ENCODE measurements at places on chromosomes 4 and X.

GRCh38 chrX:76279007-76279406 is 106.1 kb downstream of the PBDC1 start:
- DNase-seq: peak; percentile 46

DNA sequence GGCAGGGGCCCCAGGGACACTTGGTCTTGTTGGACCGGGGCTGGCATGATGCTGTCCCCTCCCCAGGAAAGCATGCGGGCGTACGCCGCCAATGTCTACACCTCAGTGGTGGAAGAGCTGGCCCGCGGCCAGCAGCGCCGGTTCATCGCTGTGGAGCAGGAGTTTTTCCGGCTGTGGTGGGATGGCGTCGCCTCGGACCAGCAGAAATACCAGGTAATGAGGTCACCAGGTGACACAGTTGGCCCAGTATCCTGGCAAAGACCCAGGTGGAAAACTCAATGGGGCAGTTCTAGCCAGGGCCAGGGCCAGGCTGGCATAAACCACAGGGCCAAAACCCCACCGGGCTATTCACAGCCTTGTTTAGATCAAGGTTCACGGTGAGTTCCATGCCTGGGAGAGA is 1.5 kb downstream of the MAN2B2 start:
- DNase-seq: no peak

DNA sequence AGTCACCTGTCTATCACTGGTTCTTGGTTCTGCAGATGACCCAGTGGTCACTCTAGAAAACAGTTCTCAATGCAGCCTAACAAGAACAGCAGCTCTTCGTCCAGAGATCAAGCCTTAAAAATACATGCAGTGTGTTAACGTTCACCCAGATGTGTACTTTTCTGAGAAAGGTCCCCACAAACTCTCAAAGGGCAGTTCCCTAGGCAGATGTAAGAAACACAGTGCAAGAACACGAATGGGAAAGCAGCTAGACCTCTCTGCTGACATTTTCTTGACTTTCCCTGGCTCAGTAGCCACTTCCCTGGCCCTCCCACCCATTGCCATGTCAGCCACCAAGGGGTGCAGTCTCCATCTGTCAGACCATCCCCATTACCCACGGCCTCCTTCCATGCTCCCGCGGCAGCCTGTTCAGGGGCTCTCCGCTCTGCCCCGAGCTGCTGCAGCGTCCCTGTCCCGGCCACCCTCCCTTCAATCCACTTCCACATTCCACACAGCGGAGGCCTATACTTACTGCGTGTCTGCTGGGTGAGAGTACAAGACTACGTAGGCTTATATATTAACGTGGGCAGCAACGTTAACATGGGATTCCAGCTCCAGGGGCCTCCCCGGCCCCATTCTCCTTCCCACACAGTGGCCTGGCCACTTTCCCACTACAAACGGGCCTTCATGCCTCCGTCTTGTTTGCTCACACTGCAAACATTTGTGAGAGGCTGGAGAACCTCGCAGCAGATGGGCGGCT is 34.3 kb downstream of the IRF2 start:
- DNase-seq: no peak

- no peak for DNase-seq
Observed at GRCh38 chr4:8402640-8403039, 37.9 kb downstream of the ACOX3 start.

DNA sequence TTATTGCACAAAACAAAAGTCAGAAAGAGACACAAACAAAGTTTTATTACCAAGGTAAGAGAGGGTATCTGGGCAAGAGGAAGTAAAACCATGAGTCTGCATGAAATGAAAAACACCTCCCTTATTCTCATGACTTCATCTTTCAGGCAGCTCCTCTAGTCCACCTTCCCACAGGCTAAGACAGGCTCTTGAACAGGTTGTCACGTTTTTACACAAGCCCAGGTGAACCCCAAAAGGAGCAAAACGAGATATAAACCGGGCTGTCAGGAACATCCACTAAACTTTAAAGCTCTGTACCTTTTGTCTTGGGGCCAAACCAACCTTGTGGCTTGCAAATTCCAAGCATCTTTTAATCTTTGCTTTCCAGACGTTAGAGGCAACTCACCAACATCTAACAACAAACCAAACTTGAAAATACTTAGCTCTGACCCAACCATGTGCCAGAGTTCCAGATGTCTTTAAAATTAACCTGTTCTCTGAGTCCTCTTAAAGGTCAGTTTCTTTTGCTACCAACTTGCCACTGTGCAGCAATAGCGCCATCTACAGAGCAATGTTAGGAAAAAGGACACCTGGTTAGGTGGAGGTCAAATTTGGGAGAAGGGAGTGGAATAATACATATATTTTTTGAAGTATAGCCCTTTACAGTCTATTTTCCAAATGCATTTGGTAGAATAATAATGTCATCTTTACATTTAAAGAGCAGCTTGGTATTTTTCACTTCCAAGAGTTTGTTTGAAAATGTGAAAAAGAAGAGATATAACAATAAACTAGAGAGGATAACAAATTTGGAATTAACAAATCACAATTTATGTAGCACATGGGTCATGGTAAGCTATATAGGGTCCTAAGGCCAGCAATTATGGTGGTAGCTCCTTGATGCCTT is 73.1 kb downstream of the QRFPR start:
- peak; percentile 61 for DNase-seq

All from A172 (cell line).